ENCODE measurements at places on chromosomes 2 and 18.

- DNase-seq, result no peak
Measured at GRCh38 chr2:201985728-201986462, 47.8 kb upstream of the FZD7 start.

GRCh38 chr2:226793646-226794045 lies 6.0 kb downstream of the IRS1 start:
- DNase-seq, result no peak

GRCh38 chr2:17878281-17879136 lies at the start of gene KCNS3:
Gene KCNS3, plus strand, starts transcription at chr2:17878667. Its CDS starts 52,342 bp downstream, at chr2:17931009.
- no peak for DNase-seq

GRCh38 chr2:20181761-20182160 lies 43.2 kb downstream of the SDC1 start:
- DNase-seq, result no peak

GRCh38 chr18:9712130-9712577 lies 4.1 kb downstream of the RAB31 start:
- no peak for DNase-seq

DNA sequence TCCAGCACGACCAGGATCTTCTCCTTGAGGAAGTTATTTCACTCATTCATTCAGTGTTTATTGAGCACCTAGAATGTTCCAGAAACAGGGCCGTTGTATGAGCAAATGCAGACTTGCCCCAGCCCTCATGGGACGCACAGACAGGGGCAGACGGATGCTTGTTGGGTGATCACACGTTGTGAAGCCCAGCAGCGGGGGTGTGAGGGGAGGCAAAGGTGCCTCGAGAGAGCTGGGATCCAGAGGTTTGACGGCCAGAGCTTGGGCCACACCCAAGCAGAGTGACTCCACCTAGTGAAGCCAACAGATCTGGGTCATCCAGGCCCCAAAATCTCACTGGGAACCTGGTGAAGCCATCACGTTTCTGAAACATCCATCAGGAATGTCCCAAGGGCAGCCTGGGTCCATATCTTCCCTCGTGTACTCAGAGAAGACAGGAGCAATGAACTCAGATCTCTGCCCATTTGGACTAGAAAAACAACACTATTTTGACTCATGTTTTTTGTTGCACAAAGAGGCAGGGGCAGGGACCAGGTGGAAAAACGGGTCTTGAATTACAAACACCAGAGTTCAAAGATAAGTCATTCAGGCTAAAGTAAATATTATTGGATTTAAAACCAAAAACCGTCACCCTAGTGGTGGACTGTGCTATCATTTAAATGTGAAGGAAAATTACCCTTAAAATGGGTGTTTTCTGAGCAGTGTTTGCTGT lies 54.9 kb upstream of the RBM44 start:
- DNase-seq, result no peak

GRCh38 chr2:170576296-170576695 lies 138.8 kb upstream of the SP5 start:
- no peak for DNase-seq

- DNase-seq, result no peak
Measured at GRCh38 chr2:201403880-201404279, 46.7 kb upstream of the FLACC1 start.

All from NCI-H1092 (cell line).